Hypothalamus (tissue), 51 donors: ENCODE measurements at places on chromosomes 7 and 10.

- DNase-seq = no peak
Measured at GRCh38 chr10:4186849-4187540, 402.0 kb upstream of the KLF6 start.

DNA sequence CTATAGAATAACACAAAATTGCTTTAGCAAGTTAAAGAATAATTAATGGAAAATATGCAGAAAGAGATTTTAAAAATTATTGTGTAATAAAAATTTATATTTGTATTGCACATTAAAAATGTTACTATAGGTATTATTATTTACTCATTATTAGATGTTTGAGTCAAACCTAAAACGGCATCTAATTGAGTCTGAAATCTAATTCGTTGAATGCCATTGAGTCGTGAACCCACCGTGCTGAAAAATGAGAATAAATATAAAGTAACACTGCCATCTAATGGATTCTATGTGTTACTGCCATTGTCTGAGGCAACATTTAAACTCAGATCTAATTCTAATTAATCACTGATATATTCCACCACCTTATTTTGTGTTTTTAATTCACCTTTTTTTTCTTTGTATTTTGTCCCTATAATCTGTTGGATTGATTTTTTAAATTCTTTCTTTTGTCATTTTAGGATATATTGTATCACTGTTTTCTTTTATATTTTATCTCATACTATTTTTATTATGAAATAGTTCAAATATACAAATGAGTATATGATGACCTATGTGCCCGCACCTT, 62.2 kb downstream of the SAMD9 start:
- DNase-seq = no peak

DNA sequence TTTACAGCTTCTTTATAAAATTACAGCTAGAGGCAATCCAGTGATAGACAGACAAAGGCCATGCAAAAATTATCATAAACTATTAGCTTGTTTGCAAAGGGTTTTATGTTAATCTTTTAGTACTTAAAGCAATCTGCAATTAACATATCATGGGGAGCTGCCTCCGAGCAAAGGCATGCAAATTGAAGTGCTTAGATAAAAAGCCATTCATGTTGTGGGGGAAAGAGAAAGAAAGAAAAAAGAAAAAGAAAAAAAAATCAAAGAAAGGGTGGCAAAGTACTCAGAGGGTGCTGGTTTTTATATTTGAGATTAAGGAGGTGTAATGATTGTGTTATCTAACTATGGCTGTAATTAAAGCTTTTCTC, 799.5 kb downstream of the LRMDA start:
- no peak for DNase-seq

- DNase-seq = no peak
Measured at GRCh38 chr10:128174581-128175559, 48.6 kb upstream of the MKI67 start.

DNA sequence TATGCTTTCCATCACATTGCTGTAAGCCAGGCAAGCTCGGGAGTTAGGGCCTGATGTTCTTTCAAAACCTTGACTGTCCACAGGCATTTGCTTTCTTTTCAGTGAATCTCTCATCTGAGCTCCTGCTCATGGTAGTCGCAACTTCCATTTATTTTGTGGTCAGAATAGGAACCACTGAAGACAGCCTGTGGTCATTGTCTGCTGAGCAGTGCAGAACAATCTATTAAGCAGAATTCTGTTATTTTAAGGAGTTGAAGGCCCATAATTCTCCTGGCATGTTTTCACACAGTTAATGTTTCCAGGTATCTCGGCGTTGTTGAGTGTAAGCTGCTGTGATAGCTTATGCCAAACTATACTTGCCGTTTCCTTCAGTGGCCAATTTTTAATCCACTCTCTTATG, 491.1 kb upstream of the AKR1E2 start:
- DNase-seq = no peak

- no peak for DNase-seq
Measured at GRCh38 chr7:77529279-77529678, 7.8 kb upstream of the PTPN12 start.

- no peak for DNase-seq
Measured at GRCh38 chr7:99156649-99157048, 12.7 kb upstream of the SMURF1 start.

DNA sequence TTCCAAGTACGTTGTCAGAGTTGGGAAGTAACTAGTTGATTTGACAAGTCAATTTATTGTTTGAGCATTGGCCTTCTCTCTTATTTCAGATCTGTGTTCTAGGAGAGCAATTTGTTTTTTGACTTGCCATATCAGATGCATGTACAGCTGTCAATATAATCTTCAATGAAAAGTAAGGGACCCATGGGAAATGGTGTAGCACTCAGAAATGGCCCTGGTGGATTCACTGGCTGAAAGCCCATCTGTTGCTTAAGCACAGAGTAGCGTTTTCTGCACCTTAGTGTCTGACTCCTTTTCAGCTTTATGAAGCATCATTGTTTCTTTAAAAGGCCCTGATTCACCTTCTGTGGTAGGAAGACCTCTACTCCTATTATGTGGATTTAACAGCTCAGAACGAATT, 10.2 kb downstream of the GARS1 start:
- DNase-seq = no peak

GRCh38 chr7:48421357-48421756, 250.1 kb downstream of the ABCA13 start:
- no peak for DNase-seq

GRCh38 chr7:76060842-76061241, 12.9 kb downstream of the MDH2 start:
- no peak for DNase-seq

GRCh38 chr10:62306663-62307062, 38.0 kb upstream of the RTKN2 start:
- no peak for DNase-seq

- no peak for DNase-seq
Measured at GRCh38 chr7:156147104-156147503, 334.8 kb upstream of the SHH start.

GRCh38 chr10:67114945-67115344, 189.1 kb downstream of the LRRTM3 start:
- no peak for DNase-seq

GRCh38 chr7:129434675-129435318, 565 bp downstream of the STRIP2 start:
- peak; percentile 3 for DNase-seq

- DNase-seq = no peak
Measured at GRCh38 chr7:123343611-123344010, 143.8 kb upstream of the SLC13A1 start.
